ENCODE measurements at places on chromosomes 7 and 10.

DNA sequence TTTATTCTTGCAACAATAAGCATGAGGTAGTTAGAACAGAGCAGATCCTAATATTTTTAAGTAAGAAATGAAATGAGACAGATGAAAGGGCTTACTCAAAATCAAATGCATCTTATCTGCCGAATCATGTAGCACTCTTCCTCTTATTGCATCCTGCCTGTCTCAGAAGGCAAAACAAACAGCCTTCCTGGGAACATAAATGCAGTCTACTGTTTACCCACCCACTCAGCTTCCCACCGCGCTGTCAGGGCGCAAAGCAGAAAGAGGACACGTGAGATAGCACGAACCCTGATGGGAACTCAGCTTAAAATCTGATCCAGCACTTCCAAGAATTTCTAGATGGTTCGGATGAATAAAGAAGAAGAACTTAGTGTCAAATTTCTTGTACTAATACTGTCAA, 114.4 kb upstream of the CDK1 start:
- no peak for DNase-seq

- DNase-seq: no peak
These were observed 694 bp downstream of the COL1A2 start for GRCh38 chr7:94395141-94396036.

DNA sequence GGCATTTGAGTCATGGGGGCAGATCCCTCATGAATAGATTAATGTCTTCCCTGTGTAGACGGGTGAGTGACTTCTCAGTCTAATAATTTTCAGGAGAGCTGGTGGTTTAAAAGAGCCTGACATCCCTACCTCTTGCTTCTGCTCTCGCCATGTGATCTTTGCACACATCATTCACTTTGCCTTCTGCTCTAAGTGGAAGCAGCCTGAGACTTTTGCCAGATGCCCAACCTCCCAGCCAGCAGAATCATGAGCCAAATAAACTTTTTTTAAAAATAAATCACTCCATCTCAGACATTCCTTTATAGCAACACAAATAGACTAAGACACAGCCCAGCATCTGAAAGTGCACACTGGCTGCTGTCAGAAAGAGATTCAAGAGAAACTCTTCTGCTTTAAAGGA, 155.2 kb downstream of the ZNF365 start:
- DNase-seq: no peak

- DNase-seq: no peak
These were observed 5.4 kb downstream of the CAV1 start for GRCh38 chr7:116530107-116530820.

DNA sequence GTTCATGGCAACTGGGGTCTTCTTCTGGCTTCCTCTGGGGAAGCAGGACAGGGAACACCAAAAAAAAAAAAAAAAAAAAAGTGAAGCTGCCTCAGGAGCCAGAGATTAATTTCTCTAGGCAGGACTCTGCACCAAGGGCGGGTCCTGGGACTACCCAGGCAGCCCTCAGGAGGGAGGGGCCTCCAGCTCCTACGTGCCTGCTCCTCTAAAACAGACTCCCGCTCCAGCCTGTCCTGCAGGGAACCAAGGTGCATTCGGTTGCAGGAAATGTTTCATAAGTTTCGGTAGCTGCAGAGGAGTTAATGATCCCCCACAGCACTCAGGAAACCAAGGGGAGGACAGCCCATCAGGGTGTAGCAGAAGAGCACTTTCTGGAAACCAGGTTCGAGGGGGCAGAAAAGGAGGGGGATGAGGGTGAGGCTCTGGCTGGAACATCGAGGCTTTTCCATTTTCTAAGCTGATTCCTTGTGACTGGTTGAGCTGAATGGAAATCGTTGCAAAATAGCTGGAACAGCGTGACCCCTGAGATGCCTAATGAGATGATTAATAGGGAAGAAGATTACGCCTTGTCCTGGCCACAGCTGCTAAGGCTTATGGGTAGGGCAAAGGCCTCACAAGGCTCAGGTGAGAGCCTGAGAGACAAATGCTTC, 84.2 kb downstream of the STRA8 start:
- no peak for DNase-seq

GRCh38 chr7:116239434-116239833, 29.1 kb downstream of the TES start:
- no peak for DNase-seq

- no peak for DNase-seq
These were observed 57.5 kb downstream of the KLHDC10 start for GRCh38 chr7:130127821-130128317.

GRCh38 chr7:69844264-69844868, 246.1 kb downstream of the AUTS2 start:
- DNase-seq: no peak

DNA sequence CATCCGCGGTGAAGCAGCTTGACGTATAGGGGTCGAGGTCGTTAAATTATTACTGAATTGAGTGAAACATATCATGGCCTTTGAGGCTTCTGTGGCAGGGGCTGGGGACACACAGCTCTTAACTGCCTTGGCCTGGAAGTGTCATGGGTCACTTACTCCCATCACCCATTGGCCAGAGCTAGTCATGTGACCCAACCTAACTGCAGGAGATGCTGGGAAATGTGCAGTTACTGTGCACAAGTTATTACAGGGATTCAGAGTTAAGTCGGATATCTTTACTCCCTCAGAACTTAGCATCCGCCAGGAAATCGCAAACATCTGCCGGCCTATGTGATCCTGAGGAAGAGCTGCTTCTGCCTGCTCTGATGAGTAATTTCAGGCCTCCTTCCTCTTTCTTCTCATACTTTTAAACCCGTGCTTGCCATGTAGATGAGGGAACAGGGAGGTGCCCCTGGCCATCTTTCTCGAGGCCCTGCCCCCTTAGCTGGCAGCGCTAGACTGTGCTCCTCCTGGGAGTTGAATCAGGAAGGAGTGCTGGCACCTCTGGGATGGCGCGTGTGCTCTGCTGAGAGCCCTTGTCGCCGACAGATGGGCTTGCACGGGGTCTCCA, 203.6 kb downstream of the TCF7L2 start:
- no peak for DNase-seq

GRCh38 chr7:4886671-4887070, 3.2 kb upstream of the RADIL start:
- no peak for DNase-seq

Data from stimulated activated CD8-positive, alpha-beta memory T cell treated with anti-CD3 and anti-CD28 coated beads, Interleukin-15, amount 100 ng/mL, for 1 hour (primary cell).